Mucosa of gallbladder (tissue), 1 donor: ENCODE measurements at places on chromosomes 13 and 19.

DNA sequence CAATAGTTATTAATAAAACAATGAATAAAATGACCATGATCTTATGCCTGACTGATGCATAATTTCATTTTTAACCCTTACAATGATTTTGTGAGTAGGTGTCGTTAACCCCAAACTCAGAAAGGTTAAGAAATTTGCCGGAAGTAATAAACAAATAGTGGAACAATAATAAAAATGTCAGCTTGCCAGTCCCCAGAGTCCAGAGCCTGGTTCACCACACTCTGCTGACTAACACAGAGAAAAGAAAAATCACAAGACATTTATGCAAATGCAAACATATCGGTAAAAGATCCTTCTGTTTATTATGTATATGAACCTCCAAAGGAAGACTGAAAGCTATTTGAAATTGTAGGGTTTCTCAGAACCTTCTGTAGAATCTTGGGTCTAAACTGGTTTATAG lies 563.7 kb downstream of the EFNB2 start:
- DNase-seq: no peak

GRCh38 chr13:50892210-50892944 lies 17.2 kb upstream of the RNASEH2B start:
- DNase-seq: no peak

DNA sequence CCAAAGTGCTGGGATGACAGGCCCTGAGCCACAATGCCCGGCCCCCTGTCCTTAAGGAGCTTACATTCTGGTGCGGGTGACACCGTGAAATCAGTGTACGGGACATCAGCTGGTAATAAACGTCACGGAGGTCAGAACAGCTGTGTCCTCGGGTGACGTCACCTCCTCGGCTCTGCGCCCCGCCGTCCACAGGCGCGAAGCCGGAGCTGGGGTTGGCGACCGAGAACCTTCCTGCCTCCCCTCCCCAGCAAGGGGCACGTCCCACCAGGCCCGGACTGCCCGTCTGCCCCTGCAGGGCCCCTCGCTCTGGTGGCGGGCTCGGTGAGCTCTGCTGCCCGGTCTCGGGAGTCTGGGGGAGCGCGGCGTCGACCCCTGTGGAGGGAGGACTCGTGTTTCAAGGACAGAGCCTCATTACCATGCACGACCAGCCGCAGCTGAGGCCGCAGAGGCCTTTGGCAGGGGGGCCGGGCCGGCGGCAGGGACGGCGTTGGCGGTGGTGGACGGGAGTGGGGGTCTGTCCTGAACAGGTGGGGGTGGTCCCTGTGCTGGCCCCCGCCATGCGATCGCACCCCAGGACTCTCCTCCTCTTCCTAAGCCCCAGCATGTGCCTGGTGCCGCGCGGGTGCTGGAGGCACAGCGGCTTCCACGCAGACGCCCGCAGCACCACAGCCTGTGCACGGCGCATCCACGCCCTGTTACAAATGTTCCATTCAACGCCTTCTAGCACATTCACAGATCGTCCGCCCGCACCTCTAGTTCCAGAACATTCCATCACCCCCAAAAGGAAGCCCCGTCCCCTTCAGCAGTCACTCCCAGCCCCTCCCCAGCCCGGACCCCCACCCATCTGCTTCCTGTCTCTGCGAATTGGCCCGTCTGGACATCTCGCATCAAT lies 5.4 kb downstream of the LINGO3 start:
- peak; percentile 26 for DNase-seq

DNA sequence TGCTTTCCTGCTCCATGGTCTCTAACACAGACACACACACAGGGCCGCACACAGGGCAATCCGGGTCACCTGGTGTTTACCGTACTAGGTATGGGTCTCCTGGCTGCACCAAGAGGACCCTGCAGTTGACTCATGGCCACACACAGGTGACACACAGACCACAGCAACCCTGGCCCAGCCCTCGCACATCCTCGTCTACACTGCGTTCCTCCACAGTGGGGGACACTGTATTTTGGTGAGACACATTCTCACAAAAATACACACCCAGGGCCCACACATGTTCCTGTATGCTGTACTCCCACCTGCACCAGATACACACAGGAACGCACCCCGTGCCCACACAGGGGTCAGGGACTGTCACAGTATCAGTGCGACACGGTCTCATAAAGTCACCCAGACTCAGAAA lies 12.8 kb downstream of the PDE4A start:
- no peak for DNase-seq

DNA sequence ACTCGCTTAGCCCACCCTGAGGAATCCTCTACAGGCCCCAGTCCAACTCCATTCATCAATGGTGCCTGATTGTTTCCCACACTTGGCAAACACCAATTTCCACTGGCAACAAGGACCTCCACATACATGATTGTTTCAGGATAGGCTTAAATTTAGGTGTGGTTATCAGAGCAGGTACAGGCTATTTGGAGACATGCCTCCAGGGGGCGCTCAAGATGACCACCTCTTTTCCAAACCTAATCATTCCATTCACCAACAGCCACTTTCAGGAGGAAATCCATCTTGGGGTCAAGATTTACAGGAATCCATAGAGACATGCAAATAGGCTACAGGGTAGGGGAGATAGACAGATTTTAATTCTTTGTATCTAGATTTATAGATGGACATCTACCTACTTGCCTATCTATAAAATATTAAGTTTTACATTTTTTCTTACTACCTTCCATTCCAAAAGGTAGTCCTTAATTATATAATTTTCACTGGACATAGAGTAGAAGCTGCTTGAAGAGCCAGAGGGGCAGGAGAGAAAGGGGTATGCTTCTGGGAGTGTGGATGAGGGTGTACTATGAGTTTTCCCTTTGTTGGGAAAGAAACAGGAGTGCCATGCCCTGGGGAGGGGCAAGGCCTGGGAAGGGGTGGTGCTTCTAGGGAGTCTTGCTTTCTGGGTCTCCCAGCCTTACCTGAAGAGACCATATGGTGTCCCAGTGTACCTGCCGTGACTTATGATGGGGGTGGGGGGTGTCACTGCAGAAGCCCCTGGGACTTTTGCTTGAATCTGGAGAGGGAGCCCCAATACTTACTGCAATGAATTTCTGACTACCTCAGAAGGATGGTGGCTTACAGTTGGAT lies 14.1 kb upstream of the PCDH8 start:
- DNase-seq: no peak

DNA sequence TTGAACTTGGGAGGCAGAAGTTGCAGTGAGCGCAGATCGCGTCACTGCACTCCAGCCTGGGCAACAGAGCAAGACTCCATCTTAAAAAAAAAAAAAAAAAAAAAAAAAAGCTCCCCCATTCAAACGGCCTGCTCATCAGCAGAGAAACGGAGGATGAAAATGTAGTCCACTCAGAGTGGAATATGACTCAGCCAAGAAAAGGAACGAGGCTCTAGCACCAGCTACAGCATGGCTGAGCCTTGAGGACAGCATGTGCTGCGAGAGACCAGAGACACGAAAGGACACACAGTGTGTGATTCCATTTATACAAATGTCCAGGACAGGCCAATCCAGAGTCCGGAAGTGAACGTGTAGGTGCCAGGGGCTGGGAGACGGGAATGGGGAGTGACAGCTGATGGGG lies 18.1 kb upstream of the MIER2 start:
- DNase-seq: no peak

GRCh38 chr19:17020823-17021222 lies 5.8 kb downstream of the CPAMD8 start:
- no peak for DNase-seq

DNA sequence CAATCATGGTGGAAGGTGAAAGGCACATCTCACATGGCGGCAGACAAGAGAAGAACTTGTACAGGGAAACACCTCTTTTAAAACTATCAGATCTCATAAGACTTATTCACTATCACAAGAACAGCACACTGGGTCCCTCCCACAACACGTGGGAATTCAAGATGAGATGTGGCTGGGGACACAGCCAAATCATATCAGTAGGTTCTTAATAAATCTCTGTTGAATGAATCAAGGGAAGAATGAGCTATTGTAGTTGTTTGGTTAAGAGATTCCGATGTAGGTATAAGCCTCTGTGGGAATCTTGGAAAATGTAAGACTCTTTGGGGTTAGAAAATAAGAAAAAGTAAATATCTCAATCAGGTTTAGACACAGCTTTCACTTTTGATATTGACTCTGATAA lies 400.2 kb downstream of the KCNRG start:
- no peak for DNase-seq
